ENCODE measurements at places on chromosomes 1 and 21.

DNA sequence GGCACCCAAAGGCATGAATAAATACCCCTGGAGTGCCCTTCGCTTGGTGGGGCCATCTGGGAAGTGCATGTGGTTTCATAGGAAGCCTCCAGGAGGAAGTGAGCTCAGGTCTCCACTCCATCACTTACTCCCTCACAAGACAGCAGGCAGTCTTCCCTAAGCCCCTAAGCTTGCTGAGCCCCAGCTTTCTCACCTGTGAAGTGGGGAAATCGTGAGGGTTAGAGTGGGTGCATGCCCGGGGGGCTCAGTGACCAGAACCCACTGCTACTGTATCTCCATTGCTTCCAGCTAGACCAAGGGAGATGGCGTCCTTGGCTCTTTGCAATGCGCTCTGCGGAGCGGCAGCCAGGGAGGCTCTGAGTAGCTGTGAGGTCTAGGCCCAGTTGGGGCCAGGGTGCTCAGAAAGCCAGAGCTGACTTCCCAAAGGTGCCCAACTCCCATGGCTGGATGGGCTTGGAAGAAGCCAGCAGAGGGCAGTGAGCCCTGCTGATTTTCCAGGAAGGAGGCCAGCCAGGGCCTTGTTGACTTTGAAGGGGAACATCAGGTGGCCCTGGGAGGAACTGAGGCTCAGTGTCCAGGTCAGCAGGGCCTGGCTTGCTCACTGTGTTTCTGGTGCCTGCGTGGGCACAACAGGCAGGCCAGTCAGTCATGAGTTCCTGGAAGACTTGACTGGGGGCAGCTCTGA, 27.3 kb downstream of the CDCP2 start:
- DNase-seq, result no peak

GRCh38 chr1:114819869-114820268, 34.8 kb upstream of the SYCP1 start:
- DNase-seq, result no peak

DNA sequence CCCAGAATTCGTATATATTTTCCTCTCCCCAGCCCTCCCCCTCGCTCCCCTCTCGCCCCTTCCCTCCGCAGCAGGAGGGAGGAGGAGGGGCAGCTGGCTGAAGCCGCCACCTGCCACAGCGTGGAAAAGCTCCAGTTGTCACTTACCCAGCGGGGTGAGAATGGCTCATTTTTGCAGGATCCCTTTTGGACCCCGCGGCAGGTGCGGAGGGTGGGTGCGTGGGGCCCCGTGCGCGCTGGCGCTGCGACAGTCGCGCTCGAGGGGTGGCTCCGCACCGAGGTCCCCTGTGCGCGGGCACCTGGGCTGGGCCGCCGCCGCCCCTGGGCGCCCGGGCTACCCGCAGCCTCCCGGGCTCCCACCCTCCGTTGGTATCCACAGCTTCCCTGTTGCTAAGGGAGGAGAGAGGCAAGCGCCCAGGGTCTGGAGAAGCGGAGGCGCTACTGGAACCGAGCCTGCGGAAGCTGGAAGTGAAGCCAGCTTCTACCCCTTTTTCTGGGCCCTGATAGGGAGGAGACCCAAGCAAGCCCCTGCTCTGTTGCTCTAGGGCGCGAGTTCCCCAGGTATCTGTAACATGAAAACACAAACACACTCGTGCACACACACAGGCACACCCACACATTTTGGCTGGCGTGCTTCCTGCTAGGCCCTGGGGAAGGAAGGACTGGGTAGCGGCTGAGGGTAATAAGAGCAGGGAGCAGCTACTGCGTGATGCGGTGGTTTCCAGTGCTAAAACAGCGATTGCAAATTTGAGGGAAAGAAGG, at the start of gene ERICH3:
Gene ERICH3 (minus strand): TSS at position 442 of the 761 bp plus-strand sequence. CDS start 273 bp downstream, at position 169.
- DNase-seq, result no peak

- no peak for DNase-seq
These were observed 6.7 kb downstream of the CELSR2 start for GRCh38 chr1:109256085-109256484.

GRCh38 chr1:44244986-44245385, 31.7 kb downstream of the DMAP1 start:
- no peak for DNase-seq

GRCh38 chr1:154974808-154975408, 427 bp downstream of the CKS1B start:
- DNase-seq, result peak; percentile 90

GRCh38 chr1:160428655-160429054, 28.3 kb downstream of the VANGL2 start:
- no peak for DNase-seq

GRCh38 chr1:33267468-33268205, 11.3 kb downstream of the ZNF362 start:
- DNase-seq, result no peak

- DNase-seq, result no peak
These were observed 42.1 kb upstream of the A3GALT2 start for GRCh38 chr1:33363021-33363420.

DNA sequence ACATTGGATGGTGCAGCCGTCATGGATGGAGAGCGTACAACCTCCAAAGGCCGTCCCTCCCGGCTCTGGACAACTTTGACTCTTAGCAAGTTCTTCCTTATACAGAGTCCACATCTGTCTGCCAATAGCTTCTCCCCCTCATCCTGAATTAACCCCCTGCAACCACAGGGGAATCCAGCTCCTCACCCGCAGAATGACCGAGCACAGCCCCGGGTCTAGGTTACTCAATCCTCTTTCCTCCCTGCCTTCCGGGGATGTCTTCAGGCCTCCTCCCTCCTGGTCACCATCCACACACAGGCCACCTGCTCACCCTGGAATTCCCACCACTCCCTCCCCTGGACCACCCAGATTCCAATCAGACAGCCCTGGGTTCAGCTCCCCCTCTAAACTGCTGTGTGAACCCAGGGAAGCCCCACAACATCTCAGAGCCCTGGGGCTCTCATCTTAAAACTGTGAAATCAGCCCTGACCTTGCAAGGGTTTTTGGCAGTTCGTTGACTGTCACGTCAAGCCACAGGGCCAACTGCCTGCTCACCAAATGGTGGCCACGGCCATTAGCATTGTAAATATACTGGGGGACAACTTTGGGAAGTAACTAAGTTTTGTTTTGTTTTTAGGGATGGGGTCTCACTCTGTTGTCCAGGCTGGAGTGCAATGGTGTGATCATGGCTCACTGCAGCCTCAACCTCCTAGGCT, 54.2 kb downstream of the HSPG2 start:
- DNase-seq, result no peak

- no peak for DNase-seq
These were observed 2.8 kb upstream of the ELOVL1 start for GRCh38 chr1:43370564-43370963.

GRCh38 chr1:89762386-89762778, 58.5 kb upstream of the LRRC8D start:
- no peak for DNase-seq

DNA sequence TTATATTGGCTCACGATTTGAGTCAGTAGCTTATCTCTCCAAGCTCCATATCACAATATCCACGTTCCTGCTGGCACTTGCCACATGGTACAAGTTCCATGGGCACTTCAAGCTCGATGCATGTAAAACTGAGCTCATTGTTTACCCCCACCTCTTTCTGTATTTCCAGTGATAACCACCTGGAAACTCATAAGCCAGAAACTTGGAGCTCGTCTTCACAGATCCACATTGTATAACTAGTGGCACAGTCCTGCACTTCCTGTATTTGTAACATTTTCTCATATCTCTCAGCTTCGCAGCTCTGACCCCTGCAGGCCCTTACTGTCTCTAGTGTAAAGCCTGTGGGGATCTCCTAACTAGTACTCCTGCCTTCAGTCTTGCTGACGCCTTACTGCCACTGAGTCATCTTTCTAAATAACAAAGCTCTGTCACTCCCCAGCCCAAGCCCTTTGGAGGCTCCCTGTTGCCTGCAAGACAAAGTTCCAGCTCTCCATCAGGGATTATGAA, 6.5 kb upstream of the C2CD4D start:
- no peak for DNase-seq

DNA sequence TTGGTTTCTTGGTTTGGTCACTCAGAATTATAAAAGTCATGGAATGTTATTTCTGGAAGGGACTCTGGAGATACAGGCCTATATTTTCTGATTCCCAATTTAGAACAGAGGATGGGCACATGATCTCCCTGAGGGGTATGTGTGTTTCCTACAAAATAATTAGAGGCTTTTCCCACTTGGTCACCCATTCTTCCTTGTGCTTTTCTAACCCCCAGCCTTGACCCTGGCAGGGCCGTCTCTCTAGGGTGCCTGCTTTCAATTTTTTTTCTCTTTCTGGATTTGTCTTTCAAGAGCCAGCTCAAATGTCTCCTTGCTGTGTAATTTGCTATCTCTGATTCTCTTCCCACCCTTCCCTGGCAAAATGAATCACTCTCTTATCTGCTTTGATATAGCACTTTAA, 131.9 kb downstream of the HLX start:
- no peak for DNase-seq

- no peak for DNase-seq
These were observed 7.2 kb downstream of the APCS start for GRCh38 chr1:159594625-159595405.

GRCh38 chr21:46307625-46308024, 16.0 kb downstream of the C21orf58 start:
- no peak for DNase-seq

DNA sequence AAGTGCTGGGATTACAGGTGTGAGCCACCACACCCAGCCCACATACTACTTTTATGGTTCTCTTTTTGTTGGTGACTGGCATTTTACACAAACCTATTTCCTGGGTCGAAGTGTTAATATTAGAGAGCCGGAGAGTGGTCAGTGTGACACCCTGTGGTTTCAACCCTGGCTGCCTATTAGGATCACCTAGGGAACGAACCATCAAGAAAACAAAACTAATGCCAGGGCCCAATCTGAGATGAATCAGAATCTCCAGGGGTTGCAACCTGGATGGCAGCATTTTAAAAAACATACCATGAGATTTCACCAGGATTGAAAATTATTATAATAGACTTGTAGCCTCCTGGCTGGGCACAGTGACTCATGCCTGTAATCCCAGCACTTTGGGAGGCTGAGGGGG, 6.1 kb downstream of the MRPS21 start:
- DNase-seq, result no peak

DNA sequence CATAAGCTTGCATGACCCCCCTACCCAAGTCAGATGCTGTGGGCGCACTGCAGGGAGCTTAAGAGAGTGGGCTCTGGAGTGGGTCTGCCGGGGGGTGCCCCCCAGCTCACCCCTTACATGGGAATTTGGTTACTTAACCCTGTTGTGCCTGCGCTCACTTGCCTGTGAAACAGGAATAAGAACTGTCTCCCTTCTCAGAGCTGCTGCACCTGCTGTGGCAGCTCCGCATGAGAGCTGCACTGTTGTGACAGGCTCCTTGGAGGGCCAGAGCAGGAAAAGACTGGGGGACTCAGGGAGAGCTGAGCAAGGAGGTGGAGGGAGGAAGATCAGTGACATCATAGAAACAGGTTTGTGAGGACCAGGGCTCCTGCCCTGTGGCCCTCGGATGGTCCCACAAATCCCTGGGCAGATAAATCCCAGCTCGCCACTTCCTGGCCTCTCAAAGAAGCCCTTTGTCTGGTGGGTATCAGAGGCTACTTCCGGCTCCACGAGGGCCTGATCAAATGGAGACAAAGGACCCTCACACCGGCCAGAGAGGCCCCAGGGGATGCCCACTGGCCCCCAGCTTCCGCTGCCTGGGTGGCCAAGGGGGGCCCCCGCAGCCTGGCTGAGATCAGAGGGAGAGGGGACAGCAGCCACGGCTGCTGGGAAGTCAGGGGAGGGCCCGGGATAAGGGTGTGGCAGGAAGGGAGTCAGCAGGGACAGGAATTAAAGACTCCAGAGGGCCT, 28.9 kb upstream of the LAPTM5 start:
- no peak for DNase-seq

GRCh38 chr1:25999041-25999800, 1.4 kb upstream of the PAFAH2 start:
- no peak for DNase-seq

GRCh38 chr21:31848326-31848985, 24.4 kb upstream of the HUNK start:
- DNase-seq, result no peak

GRCh38 chr1:38474738-38475623, 384.6 kb downstream of the RRAGC start:
- DNase-seq, result no peak

GRCh38 chr1:28416509-28417194, 47.1 kb downstream of the PHACTR4 start:
- no peak for DNase-seq

DNA sequence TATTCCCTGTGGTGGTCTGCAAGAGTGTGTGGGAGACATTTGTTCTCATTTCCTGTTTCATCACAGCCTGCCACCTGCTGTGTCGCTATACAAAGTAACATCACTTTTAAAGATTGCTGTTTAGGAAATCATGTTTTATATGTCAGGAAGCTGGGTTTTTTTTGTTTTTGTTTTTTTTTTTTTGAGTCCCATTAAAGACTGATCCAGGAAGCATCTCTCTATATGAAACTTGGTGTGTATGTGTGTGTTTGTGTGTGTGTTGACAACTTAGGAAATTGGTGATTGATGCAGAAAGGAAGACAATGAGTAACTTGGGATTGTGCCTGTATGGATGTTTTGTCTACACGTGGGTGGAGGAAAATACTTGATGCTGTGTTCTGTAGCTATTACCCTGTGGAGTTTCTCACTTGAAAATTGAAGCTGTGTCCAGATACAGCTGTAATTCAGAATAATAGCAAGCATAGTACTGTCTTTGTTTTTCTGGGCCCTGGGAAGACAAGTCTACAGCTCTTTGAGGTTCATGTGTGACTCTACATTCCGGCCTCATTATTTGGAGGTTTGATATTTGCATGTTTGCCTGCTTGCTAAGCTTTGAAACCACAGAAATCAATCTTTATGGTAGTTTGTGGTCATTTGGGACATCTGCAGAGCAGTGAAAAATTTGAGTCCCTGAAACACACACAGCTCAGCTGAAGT, 47.9 kb downstream of the LAMC1 start:
- no peak for DNase-seq

DNA sequence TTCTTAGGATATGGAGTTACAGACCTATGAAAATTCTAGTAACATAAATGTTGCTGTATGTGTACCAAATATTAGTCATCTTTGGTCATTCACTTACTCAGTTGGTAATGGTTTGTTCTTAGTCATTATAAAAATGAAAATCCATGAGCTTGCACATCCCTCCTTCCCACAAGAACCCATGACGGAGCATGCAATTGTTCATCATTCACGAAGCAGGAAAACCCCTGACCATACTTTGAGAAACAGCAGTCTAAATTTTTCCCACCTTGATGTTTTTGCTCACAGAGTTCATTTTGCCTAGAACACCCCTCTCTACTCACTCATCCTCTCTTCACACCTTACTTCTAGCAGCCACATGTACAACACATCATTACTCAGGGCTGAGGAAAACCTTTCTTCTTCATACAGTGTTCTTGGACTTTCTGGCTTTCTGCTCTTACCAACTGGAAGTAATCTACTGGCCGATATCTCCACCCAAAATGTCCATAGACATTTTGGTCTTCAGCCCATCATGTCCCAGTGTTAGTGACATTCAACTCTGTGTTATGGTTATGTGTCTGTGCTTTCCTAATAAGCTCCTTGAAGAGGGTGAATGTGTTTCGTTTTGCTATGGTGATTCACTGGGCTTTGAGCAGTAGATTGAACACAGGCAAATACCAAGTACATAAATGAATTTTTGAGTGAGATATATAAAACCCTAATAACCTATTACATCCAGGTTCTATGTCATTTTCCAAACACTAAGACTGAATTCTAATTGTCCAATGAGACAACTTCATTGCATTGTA, 189.9 kb downstream of the ZC3H11B start:
- no peak for DNase-seq

- DNase-seq, result no peak
These were observed 285.6 kb downstream of the GRIK1 start for GRCh38 chr21:29654203-29654602.
